Stimulated activated CD8-positive, alpha-beta memory T cell treated with anti-CD3 and anti-CD28 coated beads, Interleukin-15, amount 100 ng/mL, for 24 hours (primary cell): ENCODE measurements at places on chromosomes 7 and 10.

DNA sequence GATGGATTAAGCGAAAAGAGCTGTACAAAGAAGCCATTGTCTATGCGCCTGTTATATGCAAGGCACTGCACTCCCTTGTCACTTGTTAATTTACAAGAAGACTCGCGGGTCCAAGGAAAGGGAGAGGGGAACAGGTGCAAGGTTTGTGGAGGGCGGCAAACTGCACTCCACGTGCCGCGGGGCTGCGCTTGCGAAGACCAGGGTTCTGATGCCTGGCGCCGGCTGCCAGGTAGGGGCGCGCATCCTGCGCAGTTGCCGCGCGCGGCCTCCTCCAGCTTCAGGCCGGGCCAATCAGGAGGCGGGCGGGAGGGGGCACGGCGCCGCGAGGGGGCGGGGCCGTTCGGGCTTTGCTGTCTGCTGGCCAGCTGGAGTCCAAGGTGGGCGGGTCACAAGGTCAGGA, 140.6 kb upstream of the PALS2 start:
- DNase-seq: no peak

DNA sequence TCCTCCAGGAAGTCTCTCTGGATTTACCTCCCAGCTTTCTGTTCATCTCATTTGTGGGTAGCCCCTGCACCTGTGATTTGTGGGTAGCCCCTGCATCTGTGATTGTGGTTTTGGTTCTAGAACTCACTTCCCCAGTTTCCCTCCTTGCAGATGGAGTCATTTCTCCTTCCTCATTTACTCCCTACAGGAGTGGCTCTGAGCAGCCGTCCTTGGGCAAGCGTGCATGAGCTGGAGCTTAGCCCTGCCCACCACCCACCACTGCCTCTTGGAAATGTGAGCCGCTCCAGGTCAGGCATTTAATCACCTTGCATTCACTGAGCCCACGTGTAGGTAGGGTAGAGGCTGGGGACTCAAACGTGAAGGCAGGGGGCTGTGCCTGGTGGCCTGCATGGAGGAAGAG, 8.2 kb downstream of the COL26A1 start:
- DNase-seq: no peak

DNA sequence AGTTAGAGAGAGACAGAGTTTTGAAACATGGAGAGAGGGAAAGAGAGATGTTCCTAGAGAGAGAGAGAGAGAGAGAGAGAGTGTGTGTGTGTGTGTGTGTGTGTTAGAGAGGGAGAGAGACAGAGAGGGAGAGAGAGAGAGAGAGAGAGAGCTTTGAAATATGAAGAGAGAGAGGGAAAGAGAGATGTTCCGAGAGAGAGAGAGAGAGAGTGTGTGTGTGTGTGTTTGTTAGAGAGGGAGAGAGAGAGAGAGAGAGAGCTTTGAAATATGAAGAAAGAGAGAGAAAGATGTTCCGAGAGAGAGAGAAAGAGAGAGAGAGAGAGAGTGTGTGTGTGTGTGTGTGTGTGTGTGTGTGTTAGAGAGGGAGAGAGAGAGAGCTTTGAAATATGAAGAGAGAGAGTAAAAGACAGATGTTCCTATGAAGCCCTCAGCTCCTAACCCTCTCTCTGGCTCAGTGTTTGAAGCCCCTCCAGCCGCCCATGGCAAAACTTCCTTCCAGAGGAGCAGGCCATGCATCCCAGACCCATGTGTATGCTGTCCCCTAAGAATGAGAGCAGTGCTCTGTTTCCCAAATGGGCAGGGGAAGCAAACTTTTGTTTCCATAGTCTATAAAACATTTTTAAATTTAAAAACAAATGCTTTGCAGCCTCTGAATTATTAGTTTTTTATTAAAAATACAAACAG, 130.9 kb downstream of the KCNMA1 start:
- DNase-seq: no peak

- no peak for DNase-seq
Observed at GRCh38 chr7:102214477-102215072, 72.1 kb upstream of the SH2B2 start.

- no peak for DNase-seq
Observed at GRCh38 chr10:944034-944831, 12.7 kb upstream of the LARP4B start.

- no peak for DNase-seq
Observed at GRCh38 chr7:95367606-95368005, 28.6 kb downstream of the PON3 start.
